ENCODE measurements at places on chromosomes 4 and X.

DNA sequence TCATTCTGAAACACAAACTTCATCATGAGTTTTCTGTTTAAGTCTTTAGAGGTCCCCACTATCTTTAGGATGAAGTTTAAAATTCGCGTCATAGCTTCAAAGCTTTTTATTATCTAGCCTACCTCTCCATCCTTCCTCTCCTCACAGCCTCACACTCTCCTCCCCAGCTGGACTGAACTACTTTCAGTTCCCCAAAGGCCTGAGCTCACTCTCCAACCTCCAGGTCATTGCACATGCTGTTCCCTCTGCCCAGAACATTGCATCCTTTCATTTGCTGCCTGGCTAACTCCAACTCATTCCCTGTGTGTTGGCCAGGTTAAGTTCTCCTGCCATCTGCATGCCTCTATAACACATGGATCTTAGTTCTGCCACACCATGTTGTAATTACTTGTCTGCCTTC lies 2.9 kb upstream of the OTUD5 start:
- DNase-seq = no peak

DNA sequence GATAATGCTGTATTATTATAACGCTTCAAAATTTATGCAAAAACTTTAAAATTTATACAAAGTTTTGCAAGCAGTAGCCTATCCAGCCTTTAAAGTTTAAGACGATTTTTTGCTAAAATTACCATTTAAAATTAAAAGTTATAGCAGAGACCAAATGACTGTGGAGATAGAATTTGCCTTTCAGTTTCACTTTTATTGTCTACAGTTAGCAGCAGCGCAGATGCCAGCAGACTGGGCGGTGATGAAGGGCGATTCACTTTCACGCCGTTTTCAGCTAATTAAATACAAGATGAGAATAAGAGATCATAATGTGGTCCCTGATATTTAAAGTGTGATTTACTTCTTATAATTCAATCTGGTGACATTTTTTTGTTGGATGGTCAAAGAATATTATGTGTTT lies 1381.5 kb upstream of the ADGRL3 start:
- DNase-seq = no peak

- DNase-seq = no peak
These were observed 164.4 kb upstream of the CPEB2 start for GRCh38 chr4:14837860-14838259.

- no peak for DNase-seq
These were observed 790 bp downstream of the CLGN start for GRCh38 chr4:140426610-140427105.
